ENCODE measurements at places on chromosomes 1 and 21.

DNA sequence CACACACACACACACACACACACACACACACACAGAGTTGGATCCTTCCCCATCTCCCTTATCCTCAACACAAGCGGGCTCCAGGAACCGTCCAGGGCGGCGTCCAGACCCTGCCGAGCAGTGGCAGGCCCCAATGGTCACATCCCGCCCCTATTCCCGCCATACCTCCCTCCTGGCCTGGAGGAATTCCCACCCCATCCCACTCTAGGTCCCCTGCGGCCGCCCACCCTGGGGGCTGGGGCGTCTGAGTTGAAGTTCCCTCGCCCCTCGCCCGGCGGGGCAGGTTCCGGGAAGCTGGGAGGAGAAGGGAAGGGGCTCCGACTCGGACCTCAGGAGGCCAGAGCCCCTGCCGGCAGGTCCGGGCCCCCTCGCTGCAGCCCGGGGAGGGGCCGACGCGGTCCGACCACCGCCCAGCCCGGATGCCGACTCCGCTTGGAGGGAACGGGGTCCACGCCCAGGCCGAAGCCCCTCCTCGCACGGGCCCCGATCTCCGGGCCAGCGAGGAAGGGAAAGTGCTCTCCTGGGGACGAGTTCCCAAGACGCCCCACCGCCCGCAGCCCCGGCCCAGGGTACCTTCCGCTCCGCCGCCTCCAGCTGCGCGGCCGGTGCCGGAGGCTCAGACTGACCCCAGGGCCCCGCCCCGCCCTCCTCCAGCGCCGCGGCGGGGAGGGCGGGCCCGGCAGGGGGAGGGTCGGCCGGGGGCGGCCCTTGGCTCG is at the start of gene RHOC:
Gene RHOC (minus strand): TSS at position 623 of the 716 bp plus-strand sequence. CDS start 3,328 bp downstream, outside the sequence.
- no peak for DNase-seq

DNA sequence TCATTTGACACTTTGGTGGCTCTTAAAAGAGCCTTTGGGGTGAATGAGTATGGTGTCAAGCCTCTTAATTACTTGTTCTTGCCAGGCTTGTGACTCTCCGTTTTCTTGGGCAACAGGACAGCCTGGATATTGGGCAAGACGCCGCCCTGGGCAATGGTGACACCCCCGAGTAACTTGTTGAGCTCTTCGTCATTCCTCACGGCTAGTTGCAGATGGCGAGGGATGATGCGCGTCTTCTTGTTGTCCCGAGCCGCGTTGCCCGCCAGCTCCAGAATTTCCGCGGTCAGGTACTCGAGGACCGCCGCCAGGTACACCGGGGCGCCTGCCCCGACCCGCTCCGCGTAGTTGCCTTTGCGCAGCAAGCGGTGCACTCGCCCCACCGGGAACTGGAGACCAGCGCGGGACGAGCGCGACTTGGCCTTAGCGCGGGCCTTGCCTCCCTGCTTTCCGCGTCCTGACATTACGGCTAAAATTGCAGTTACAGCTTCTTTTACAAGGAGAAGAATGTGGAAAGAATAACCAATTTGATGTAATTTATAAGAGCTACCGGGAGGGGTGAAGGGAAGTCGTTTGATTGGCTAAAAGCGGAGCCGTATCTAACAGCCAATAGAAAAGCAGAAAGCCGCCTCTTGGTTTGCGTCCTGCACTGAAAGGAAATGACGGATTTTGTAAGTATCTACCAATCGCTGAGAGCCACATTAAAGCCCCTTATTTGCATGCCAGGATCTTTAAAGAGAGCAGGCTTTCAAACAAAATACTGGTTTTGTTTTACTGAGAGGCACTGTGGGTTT is 11.7 kb upstream of the BOLA1 start:
- DNase-seq = peak; percentile 99

DNA sequence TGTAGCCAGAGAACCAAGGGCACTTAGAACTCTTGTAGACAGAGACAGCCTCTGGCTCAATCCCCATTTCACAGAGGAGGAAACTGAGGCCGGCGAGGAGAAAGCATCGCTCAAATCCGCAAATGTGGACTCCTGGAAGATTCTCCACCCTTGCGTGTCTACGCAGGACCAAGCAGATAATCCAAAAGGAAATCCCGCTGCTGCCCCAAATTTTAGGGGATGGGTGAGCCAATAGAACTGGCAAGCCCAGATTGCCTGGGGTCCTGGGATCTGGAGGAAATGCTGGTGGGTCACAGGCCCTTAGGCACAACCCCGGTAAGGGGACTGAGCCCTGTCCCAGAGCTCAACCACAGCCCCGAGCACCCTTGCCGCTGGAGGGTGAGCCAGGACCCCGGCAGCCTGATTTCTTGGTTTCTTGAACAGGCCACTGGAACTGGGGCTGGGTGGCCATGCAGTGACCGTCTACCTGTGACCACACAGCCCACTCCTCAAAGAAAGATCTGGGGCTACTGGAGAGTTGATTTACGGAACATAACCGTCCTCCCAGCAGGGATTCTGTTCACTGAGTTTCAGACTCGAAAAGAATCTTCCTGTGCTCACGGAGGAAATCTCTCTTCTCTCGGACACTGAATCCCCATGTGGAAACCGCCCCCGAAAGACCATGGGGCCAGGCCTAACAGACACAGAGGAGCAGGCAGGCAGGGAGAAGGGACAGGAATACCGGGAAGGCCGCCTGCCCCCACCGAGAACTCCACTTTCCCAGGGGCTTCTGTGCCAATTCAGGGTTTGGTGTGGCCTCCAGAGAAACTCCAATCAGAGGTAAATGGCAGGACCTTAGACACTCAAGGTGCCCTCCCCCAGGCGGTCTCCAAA is 238.4 kb downstream of the NPHP4 start:
- no peak for DNase-seq

DNA sequence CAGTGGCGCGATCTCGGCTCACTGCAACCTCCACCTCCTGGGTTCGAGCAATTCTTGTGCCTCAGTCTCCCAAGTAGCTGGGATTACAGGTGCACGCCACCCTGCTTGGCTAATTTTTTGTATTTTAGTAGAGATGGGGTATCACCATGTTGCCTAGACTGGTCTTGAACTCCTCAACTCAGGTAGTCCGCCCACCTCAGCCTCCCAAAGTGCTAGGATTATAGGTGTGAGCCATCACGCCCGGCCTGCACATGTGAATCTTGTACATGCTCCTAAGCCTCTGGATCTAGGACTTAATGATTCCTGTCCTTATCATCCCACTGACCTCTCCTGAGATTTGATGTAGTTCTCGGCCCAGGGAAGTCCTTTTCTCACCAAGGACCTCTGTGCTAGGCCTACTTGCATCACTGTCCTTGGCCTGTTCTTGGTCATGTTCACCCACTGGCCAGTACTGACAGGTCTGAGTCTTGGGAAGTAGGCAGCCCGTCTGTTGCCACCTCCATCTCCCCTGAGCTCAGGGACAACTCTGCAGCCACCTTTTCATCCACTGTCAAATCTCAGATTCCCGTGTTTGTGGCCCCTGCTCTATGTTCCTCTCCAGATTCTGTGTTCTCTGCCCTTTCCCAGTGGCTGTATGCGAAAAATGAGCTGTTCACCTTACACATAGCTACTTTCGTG is 9.4 kb downstream of the HYI start:
- no peak for DNase-seq

- no peak for DNase-seq
These were observed 82.6 kb upstream of the F3 start for GRCh38 chr1:94624203-94624602.

GRCh38 chr1:171195767-171196166 is 10.7 kb downstream of the FMO2 start:
- DNase-seq = no peak
